ENCODE measurements at places on chromosomes 1 and 21.

DNA sequence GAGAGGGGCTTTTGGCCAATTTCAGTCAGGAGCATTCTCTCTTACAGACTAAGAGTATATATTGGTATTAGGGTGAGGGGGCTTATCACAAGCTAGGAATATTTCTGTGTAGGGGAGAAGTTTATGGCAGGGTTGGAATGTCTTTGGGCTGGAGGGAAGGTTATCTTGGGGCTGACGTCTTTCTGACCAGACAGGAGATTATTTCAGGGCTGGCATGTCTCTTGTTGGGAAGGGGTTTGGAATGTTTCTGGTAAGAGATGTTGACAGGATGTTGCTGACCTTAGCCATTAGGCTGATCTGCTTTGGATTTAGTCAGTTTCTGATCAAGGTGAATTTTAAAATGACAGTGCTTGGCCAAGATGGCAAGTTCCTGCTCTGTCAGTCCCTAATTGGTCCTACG lies 17.8 kb upstream of the HSD3B1 start:
- no peak for DNase-seq

- DNase-seq = no peak
These were observed 10.6 kb upstream of the CD58 start for GRCh38 chr1:116581323-116581885.

GRCh38 chr1:48790397-48790796 lies 13.7 kb upstream of the BEND5 start:
- DNase-seq = no peak

DNA sequence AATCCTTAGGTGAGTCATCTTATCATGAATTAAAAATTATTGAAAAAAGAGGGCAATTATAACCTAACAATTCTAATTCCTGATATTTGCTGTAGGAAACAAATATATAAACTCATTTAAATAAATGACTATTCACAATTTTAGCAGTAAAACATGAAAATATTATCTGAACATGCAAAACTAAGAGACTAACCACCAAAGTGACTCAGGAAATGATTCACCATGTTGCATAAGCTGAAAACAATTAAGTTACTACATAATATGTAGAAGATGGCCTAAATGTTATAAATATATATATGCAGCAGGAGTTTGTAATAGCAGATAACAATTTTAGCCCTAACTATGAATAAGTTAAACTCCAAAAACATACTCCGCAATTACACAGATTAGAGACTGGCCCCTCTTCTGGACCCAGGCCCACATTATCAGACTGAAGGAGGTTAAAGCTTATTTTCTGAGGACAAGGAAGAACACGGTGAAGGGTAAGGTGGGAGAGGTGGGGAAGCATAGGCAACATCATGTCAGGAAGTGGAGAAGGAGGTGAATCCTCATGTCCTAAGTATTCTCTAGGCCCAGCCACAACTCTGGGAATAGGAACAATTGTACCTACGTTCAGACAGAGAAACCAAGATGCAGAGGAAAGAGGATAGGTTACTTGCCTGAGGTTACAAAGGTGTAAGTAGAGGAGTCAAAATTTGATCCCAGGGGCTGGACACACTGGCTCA lies 15.6 kb upstream of the AIM2 start:
- DNase-seq = no peak

GRCh38 chr1:39392851-39393573 lies 98.4 kb upstream of the BMP8A start:
- no peak for DNase-seq

All from RPMI8226 (cell line).